ENCODE measurements at places on chromosomes 12 and 14. TPM values are rescaled to one million over a fixed set of nuclear protein-coding genes. Genes with fewer than 3 reads are reported as not detected.
A peak's percentile ranks its signal among the peaks of the same experiment; 100 is the strongest.

DNA sequence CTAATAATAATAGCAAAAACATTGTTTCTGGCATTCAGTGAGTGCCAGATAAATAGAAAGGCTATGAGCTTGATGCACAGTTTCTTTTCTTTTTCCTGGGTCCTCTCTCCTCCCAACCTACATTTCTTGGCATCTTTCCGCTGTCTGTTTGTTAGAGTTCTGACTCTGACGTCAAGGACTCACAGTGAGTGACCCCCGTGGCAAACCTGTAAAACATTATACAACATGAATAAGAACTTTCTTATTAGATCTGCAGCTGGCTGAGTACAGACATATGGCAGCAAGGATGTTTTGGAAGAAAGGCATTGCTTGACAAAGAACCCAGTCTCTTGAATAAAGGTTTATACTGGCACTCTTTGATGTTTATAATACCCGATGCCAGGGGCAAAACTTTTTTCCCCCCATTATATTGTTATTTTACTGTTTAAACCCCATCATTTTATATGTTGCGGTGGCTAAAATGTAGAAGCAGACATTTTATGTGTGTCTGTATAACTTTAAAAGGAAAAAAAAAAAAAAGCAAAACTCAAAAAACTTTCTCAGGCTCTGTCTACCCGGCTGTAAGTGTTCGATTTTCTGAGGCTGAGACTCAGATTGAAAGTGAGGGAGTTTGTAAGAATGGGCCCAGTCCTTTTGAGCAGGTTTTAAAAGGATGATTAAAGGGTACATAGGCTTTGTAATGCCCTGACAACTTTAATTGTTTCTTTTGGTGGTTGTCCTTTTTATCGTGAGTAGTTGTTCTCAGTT, 159.3 kb downstream of the PDE3A start:
- no peaks in the 10 kb centered on the region for H3K36me3 ChIP-seq
- no peak for DNase-seq
- no peaks in the 10 kb centered on the region for H3K27me3 ChIP-seq
- peak overlapping the region; percentile 62 for H3K27ac ChIP-seq
- H3K4me3 ChIP-seq: no peak overlapping the region
- peaks cover 52% of the 10 kb centered on the region for H3K4me1 ChIP-seq

GRCh38 chr12:92444763-92445162, 258.0 kb upstream of the PLEKHG7 start:
- peaks cover 44% of the 10 kb centered on the region for H3K4me1 ChIP-seq
- no peak for DNase-seq
- H3K4me3 ChIP-seq: no peak overlapping the region
- no peaks in the 10 kb centered on the region for H3K36me3 ChIP-seq

DNA sequence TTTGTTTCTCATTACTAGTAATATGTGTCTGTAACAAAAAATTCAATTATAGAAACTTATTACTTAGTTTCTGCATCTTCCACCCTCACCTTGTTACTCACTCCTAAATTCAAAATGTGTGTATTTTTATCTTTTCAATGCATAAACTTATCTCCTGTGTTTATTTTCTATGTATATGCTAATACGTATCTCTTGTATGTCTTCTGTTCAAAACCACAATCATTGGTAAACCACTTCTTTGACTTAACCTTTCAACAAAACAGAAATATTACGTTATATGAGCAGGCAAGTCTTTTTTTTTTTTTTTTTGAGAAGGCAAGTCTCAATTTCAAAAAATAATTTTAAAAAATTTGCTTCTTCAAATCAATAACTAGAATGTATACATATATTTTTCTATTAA, 39.2 kb upstream of the RPH3A start:
- H3K4me3 ChIP-seq: no peak overlapping the region
- H3K4me1 ChIP-seq: no peaks in the 10 kb centered on the region
- H3K27me3 ChIP-seq: peaks cover 52% of the 10 kb centered on the region
- DNase-seq: no peak
- H3K27ac ChIP-seq: no peak overlapping the region

DNA sequence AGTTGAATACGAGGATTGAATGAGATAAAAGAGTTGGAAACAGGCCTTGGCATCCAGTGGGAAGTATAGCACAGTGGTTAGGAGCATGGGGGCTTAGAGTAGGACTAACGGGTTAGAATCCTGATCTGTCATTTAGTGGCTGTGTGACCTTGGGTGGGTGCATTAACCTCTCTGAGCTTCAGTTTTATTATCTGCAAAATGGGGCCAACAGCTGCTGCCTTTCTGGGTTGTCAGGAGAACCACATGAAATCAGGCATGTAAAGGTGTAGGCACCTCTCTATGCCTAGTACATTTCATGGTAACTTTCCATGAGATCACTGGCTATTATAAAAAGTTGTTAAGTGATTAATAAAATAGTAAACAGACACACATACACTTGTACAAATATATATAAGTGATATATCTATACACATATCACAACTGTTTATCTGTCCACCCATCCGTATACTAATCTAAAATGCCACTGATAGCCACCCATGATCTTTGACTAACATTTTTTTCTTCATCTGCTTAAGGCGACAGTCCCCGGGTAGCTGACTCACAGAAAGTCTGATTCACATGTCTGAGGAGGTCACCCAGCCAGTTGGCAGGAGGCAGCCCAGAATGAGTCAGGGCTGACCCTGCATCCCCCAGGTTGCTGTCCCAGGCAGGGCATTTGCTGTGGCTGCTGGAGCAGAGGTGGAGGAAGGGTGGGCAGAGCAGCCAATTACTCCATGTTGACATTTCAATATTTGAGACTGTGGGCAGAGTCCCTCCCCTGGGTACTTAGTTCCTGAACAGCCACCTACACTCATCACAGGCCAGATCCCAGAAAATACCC, 125.6 kb upstream of the NOS1 start:
- H3K4me3 ChIP-seq: no peak overlapping the region
- H3K36me3 ChIP-seq: no peaks in the 10 kb centered on the region
- peaks cover 3% of the 10 kb centered on the region for H3K27me3 ChIP-seq
- H3K27ac ChIP-seq: no peak overlapping the region
- H3K4me1 ChIP-seq: peaks cover 4% of the 10 kb centered on the region

DNA sequence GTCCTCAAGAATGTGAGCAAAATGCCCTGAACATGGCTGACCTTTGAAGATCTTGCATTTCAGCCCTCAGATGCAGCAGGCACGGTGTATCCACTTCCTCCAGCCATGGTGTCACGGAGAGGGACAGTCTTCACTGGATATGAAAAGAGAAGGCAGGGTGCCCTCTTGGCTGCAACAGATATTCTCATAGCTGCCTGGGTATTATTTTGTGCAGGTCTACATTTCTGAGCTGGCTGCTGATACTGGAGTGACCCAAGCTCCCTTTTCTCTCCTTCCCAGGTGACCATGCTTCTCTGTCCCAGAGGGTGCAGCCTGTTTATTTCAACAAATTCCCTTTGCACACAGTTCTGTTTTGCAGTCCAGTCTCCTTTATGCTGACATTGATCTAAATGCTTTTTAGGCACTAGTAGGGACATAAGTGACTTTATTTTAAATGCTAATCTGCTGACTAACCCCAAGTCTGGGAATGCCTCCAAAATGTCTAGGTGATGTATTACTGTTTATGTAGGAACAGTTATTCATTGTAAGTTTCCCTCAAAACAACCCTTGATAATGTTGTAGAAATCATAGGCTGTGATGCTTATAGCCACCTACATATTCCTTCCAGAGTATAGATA, 17.4 kb upstream of the PYGL start:
- no peak for DNase-seq
- H3K36me3 ChIP-seq: no peaks in the 10 kb centered on the region
- H3K27ac ChIP-seq: no peak overlapping the region
- no peaks in the 10 kb centered on the region for H3K4me1 ChIP-seq
- no peak overlapping the region for H3K4me3 ChIP-seq

The MIPOL1 gene
- total RNA-seq: 8.9 TPM

DNA sequence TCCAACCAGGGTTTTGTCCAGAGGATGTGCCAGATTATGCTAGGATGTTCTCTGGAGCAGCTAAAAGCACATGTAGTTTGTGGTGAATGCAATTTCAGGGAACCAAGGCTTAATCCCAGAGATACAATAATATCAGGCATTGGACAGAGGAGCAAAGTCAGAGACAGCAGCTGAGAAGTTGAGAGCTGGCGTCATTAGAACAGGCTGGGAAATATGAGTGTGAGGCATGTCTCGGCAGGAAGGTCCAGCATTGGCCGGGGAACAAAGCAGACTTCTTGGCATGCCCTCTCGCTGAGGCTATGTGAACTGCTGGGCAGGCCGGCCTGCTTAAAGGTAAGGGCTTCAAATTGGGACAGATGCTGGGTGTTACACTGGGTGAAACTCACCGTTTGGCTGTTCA, 125.4 kb downstream of the CAND1 start:
- no peaks in the 10 kb centered on the region for H3K27me3 ChIP-seq
- peak overlapping the region; percentile 49 for H3K27ac ChIP-seq
- DNase-seq: peak; percentile 45
- H3K36me3 ChIP-seq: no peaks in the 10 kb centered on the region
- peaks cover 11% of the 10 kb centered on the region for H3K4me1 ChIP-seq

DNA sequence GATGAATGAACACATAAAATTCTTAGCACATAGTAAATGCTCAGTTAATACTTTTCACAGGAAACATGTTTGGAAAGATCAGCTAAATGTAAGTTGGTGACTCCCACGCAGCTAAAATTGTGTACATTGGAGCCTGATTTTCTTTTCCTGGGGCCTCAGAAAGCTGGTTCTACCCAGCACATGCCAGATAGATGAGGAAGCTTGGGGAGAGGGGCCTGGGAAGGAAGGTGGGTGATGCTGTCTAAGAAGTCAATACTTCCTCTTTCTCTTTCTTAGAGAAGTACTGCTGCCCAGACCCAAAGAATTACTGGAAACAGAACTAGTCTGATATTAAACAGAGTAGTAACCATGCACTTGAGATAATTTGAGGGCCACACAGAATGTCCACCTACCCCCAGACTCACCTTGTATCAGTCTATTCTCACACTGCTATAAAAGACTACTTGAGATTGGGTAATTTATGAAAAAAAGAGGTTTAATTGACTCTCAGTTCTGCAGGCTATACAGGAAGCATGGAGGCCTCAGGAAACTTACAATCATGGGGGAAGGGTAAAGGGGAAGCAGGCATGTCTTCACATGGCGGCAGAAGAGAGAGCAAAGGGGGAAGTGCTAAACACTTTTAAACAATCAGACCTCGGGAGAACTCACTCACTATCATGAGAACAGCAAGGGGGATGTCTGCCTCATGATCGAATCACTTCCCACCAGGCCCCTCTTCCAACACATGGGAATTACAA, 123.3 kb upstream of the MED13L start:
- no peak overlapping the region for H3K4me3 ChIP-seq
- no peaks in the 10 kb centered on the region for H3K27me3 ChIP-seq
- H3K27ac ChIP-seq: no peak overlapping the region
- DNase-seq: no peak

- DNase-seq: no peak
- H3K4me1 ChIP-seq: peaks cover 43% of the 10 kb centered on the region
- H3K4me3 ChIP-seq: no peak overlapping the region
- no peaks in the 10 kb centered on the region for H3K36me3 ChIP-seq
Observed at GRCh38 chr12:11698729-11699128, 49.3 kb downstream of the ETV6 start.

DNA sequence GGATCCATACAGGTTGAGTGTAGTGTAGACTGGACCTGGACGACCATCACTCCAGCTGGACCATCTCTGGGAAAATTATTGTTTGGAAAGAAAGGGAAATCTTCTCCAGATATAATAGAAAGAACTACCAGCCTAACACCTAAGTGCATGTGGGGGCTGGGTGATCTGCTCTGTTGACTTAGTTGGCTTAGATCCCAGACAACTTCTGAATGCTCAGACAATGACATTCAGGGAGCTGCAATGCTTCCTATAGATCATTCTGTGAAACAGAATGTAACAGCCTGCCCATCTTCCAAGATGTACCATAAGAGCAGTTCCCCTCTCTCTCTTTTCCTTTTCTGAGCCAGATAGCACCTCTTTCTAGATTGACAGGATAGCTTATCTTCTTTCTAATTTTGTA, 572.8 kb upstream of the STXBP6 start:
- H3K27me3 ChIP-seq: no peaks in the 10 kb centered on the region
- no peak for DNase-seq
- no peaks in the 10 kb centered on the region for H3K36me3 ChIP-seq
- no peak overlapping the region for H3K27ac ChIP-seq
- no peaks in the 10 kb centered on the region for H3K4me1 ChIP-seq

The PZP gene
- total RNA-seq: 0.36 TPM

GRCh38 chr12:2941524-2941923, 17.7 kb upstream of the TEAD4 start:
- no peak overlapping the region for H3K4me3 ChIP-seq
- no peak for DNase-seq
- peaks cover 25% of the 10 kb centered on the region for H3K36me3 ChIP-seq
- H3K4me1 ChIP-seq: peaks cover 10% of the 10 kb centered on the region
- no peak overlapping the region for H3K27ac ChIP-seq

The TAS2R7 gene
- total RNA-seq: not detected

The SELPLG gene
- total RNA-seq: 3.4 TPM

The TECPR2 gene
- total RNA-seq: 20.0 TPM

Data from left ventricle myocardium inferior (tissue), 1 donor.